Stimulated activated CD4-positive, alpha-beta T cell treated with anti-CD3 and anti-CD28 coated beads, Interleukin-1b, Interleukin-23, amount 100 ng/mL, for 24 hours (primary cell): ENCODE measurements at places on chromosomes 2 and 18.

- no peak for DNase-seq
Measured at GRCh38 chr2:172978063-172978383, 97.6 kb upstream of the MAP3K20 start.

- no peak for DNase-seq
Measured at GRCh38 chr2:60379684-60380083, 173.8 kb downstream of the BCL11A start.

DNA sequence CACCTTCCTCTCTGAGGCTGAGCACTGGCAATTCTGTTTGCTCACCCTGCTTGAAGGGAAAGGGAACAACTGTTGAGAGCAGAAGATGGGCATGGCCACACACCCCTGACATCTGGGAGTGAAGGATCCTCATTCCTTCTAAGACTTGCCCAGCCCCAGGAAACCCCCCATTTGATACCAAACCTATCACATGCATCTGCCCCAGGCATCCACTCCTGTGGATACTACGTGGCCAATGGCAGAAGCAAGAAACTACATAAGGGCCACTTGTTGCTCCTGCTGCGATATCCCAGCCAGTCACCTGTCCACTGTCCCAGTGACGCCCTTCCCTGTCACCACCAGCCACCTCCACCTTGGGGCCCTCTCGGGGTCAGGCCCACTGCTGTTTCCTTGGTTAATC lies 185.2 kb downstream of the SMAD2 start:
- no peak for DNase-seq

GRCh38 chr18:76518860-76519538 lies 24.0 kb upstream of the ZNF516 start:
- DNase-seq, result no peak

GRCh38 chr2:130332271-130333073 lies 10.2 kb upstream of the IMP4 start:
- DNase-seq, result peak; percentile 50

DNA sequence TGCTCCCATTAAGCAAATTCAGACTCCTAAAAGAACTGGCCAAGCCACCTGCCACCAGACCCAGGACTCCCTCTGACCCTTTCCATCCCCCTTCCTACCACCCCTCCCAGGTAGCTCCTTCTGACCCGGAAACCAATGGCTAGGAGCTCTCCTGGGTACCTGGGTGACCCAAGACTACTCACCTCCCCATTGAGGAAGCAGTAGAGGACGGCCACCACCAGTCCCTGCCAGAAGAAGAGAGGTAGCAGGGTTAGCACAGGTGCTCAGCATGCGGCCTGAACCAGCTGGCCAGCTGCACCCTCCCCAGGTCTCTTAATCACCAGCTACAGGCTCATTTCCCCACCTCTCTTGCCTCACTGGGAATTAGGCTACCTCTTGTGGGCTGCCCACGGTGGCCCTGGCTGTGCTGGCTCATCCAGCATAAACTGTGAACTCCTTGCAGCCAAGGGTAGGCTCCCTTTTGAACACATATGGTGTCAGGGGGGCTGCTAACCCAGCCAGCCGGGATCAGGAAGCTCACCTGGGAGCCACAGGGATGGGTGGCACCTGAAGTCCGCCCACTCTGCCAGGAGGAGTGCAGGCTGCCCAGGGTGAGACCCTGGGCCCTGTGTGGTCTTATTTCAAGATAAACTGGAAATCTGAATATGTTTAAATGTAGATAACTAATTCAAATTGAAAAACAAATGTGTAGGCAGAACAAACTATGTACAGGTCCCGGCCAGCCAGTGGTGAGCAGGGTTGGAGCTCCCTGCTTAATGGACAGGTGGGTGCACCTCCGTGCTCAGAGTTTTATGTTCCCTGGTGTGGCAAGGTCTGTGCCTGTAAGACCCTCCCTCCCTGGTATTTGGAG lies 9.9 kb downstream of the TMEM37 start:
- no peak for DNase-seq

DNA sequence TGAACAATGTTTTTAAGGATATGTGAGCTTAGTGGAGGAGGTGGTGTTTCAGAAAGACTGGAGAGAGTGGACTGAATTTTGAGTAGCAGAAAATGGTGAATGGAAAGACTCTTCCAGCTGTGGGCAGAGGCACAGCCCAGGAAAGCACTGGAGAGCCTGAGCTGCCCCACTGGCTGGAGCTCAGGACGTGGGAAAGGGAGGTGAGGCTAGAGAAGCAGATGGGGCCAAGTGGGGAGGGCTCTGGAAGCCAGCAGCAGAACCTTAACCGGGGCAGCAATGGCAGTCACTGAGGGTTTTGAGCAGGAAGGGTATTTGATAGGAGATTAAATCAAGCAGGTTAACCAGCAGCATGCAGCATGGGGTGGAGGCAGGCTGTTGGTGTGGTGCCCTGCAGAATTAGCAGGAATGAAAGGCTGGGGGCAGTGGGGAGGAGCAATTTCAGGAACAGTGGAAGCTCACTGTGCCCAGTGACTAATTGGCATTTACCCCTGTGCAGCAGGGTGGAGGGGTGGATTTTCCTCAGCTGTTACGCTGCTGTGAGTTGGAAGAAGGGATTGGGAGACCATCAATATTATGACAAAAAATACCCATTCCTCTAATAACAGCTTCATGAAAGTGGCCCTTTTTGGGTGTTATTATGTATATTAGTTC lies 136.2 kb downstream of the CERS6 start:
- DNase-seq, result no peak

DNA sequence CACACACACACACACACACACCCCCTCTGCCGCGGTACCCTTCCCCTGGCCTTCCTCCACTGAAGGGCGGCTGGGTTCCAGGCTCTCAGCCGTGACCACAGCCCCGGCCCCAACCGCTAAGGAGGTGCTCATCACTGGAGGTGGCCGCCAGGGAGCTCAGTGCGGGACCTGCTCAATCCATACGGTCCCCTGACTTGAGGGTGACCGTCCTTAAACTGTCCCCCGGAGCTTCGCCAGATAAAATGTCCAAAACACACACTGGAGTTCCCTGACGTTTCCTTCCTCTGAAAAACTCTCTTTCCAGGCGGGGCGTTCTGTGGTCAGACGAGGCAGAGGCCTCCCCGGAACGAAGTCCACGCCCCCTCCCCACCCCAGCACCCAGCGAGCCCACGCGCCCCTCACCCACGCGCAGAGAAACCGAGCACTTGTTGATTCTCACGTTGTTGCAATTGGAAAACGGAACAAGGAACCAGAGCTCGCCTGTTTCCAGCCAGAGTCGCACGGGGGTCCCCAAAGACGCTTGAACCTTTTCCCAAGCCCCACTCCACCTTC lies 1.4 kb downstream of the MBP start:
- DNase-seq, result no peak

DNA sequence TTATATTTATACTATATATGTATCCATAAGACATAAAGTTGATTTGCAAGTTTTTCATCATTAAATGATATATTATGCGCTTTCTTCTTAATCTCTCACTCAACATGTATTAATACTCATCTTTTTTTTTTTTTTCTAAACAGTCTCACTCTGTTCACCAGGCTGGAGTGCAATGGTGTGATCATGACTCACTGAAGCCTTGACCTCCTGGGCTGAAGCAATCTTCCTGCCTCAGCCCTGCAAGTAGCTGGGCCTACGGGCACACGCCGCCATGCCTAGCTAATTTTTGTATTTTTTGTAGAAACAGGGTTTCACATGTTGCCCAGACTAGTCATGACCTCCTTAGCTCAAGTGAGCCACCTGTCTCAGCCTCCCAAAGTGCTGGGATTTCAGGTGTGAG lies 51.4 kb upstream of the MAP4K3 start:
- no peak for DNase-seq

GRCh38 chr2:71216501-71216900 lies 10.4 kb downstream of the PAIP2B start:
- DNase-seq, result no peak

DNA sequence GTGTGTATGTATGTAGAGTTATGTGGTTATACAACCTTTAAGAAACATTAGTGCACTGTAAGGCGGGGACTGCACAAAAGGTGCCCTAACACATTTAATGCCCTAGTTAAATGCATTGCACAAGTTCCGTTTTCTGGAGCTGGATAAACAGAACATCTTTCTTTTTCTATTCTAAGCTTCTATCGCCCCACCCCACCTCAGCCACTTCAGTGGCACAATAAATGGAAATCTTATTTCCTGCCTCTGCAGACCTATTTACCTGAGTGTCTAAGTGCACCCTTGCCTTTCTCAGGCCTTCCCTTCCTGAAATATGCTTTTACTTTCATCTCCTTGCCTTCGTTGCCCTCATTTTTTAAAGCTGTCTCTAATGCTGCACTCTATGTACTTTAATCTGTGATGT lies 123.5 kb downstream of the TANC1 start:
- DNase-seq, result no peak

DNA sequence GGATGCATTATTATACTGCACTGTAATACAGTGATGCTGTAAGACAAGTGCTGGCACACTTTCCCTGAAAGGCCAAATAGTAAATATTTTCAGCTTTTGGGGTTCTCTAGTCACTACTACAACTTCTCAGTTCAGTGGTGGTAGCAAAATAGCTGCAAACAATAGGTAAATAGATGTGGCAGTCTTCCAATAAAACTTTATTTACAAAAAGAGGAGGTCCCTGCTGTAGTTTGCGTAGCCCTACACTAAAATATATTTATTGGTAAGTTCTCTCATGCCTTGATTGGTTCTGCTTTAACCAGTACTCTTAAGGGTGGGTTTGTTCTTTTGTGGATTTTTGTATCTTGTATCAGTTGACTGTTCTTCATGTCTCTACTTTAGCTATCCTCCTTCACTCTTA lies 7.8 kb downstream of the GLS start:
- DNase-seq, result no peak

DNA sequence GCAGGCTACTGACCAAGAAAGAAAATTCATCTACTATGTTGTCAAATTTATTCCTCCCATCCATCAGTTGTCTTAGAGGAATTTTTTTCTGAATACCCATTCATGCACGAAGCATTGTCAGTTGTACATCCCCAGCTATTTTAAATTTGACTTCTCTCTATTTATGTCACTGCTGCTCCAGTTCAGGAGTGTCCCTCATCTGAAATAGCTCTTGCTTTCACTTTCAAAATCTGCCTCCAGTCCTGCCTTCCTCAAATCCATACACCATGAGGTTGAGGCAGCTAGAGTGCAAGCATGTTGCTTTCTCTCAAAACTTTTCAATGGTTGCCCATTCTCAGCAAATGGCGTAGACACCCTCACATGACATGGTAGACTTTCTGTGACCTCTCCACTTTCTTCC lies 335.4 kb upstream of the CDH2 start:
- DNase-seq, result no peak

GRCh38 chr2:137181370-137181769 lies 416.0 kb downstream of the THSD7B start:
- no peak for DNase-seq

DNA sequence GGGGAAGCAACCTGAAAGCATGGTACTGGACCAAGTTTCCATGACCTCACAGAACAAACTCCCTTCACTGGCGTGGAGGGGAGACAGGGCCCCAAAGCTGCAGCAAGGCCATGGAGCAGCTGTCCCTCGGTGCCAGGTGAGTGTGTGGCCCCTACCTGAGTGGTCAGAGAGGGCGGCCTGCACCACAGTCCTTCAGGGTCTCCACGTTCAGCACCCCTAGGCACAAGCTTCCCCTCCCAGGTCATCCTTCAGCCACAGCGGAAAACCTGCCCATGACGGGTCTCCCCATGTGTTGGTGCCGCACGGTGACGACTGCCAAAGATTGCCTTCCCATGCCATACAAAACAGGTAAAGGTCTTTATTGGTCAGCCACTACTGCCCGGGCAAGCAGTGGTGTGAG lies 201.6 kb downstream of the MGAT5 start:
- DNase-seq, result no peak

DNA sequence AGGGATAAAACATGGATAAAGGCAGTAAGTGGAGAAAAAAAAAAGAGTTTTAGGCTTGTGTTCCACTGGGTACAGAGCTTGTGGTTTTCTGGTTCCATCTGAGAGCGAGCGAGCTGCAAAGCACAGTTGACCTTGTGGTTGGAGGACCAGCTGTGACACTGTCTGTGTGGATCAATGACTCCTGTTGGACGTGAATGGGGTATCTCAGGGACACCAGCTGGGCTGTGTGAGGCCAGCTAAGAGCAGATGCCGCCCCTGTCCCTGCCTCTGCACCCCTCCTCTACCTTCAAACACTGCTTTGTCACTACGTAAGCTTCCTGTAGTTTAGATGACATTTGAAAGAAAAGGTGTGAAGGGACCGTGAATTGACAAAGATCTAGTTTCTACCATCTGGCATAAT lies 67.8 kb downstream of the QPCT start:
- no peak for DNase-seq
